ENCODE measurements at places on chromosomes 7 and 10. TPM values are rescaled to one million over a fixed set of nuclear protein-coding genes. Genes with fewer than 3 reads are reported as not detected.

The PLXDC2 gene
- 0.05 TPM for total RNA-seq

The IGFBP1 gene
- not detected for total RNA-seq

DNA sequence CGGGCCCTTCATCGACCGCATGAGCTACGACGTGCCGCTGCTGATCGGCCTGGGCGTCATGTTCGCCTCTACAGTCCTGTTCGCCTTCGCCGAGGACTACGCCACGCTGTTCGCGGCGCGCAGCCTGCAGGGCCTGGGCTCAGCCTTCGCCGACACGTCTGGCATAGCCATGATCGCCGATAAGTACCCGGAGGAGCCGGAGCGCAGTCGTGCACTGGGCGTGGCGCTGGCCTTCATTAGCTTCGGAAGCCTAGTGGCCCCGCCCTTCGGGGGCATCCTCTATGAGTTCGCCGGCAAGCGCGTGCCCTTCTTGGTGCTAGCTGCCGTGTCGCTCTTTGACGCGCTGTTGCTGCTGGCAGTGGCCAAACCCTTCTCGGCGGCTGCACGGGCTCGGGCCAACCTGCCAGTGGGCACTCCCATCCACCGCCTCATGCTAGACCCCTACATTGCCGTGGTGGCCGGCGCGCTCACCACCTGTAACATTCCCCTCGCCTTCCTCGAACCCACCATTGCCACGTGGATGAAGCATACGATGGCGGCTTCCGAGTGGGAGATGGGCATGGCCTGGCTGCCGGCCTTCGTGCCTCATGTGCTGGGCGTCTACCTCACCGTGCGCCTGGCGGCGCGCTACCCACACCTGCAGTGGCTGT, 1.2 kb downstream of the SLC18A3 start:
- H3K4me1 ChIP-seq: peaks cover 11% of the 10 kb centered on the region
- H3K36me3 ChIP-seq: peaks cover 14% of the 10 kb centered on the region
- H3K27ac ChIP-seq: peak overlapping the region; percentile 40
- peak overlapping the region; percentile 52 for H3K4me3 ChIP-seq
- peaks cover 71% of the 10 kb centered on the region for H3K27me3 ChIP-seq

DNA sequence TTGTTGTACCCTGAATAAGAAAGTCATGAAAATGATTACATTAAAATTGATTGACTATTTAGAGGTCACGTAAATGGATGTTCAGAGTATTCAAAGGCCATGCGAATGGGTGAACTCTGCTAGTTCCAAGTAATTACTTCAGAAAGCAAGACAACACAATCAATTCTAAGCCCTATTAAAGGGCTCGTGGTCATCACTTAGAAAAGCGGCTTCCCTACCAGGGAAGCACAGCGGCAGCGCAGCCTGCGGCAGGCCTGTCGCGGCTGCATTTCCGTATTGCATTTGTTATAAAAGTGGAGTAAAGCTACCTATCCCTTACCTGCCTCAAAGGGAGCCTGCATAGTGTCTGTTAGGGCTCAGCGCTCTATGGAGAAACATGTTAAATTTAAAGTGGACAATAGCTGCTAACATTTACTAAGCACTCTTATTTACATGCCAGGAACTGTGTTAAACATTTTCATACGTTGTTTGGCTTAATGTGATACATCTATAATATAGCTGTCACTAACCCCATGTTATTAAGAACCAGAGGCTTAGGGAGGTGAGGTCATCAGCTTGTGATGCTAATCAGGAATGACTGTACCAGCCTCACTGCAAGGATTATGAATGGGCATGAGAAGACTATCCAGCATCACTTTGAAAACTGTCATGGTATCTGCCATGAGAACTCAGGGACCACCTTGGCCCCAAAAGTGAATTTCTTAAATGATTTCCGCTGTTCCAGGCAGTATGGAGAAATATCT, 187.5 kb downstream of the CELF2 start:
- DNase-seq: no peak
- no peak overlapping the region for H3K4me3 ChIP-seq
